T47D (cell line): ENCODE measurements at places on chromosomes 7 and 10.
A peak's percentile ranks its signal among the peaks of the same experiment; 100 is the strongest.

GRCh38 chr10:71266147-71266917 lies 52.7 kb upstream of the SLC29A3 start:
- peak; percentile 78 for DNase-seq

DNA sequence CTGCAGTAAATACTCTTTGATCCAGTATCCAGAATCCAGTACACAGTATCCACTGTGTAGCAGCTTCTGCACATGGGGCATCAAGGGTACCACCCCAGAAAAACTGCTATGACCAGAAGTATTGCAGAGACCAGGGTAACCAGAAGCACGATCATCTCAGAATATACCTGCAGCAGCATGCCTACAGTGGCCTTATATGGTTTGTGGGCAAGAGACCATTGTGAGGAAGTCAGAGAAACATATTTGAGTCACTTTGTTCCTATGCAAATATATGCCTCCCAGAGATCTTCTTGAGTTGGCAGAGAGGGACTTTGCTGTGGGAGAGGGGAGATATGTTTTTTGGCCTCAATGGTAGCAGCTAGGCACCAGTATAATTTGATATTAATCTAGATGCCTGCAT lies 206.4 kb upstream of the LRRTM3 start:
- DNase-seq: no peak

DNA sequence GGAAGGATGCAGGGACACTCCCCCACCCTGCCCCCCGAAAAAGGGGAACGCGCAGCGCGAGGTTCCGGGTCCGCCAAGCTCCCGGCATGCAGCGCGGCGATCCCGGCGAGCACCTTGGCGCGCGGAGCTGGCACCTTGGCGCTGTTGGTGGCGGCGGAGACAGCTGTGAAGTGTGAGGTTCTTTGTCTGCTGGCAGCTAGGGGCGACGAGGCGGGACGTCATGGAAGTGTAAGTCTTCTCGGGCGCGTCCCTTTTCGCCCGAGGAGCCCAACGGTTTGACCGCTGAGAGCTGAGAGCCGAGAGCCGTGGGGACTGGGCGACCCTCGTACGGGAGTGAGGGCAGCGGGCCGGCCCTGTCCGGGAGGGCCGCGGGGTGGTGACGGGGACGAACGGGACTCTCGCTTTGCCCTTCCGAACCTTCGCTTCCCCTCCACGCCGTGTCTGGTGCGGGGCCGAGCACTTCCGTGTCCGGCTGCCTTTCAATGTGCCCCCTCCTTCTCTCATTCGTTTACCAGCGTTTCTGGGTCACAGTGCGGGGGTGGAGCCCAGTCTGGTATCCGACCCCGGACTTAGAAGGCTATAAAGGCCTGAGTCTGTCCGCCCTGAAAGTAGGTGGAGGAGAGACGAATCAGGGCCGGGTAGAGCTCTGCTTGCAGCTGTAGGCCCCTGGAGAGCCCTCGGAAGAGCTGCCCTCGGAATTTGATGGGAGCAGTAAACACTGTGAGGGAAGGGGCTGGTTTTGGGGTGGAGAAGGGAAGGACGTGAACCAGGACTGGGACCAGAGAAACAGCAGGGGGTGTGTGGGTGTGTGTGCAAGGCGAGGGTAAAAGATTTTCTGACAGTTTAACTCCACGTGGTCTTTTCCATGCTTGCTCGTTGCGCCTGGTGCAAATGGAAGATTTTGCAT lies at the start of gene CRCP:
TSS of gene CRCP (plus strand) at position 105 of the 907 bp plus-strand sequence. CDS start at position 221, 116 bp downstream.
- peak; percentile 80 for DNase-seq

- no peak for DNase-seq
These were observed 614.2 kb upstream of the FOXK1 start for GRCh38 chr7:4067874-4068273.

- no peak for DNase-seq
These were observed 66.6 kb downstream of the ALOX5 start for GRCh38 chr10:45440511-45441062.

GRCh38 chr7:14747701-14748100 lies 154.8 kb downstream of the DGKB start:
- DNase-seq: no peak
